ENCODE measurements at places on chromosomes 3 and 15. TPM values are rescaled to one million over a fixed set of nuclear protein-coding genes. Genes with fewer than 3 reads are reported as not detected.

Gene MED12L
- total RNA-seq = 0.80 TPM

Gene CCDC33
- not detected for total RNA-seq

Gene SNUPN
- 27.4 TPM for total RNA-seq

Gene MME
- 96.5 TPM for total RNA-seq

Gene CTXND1
- total RNA-seq = 1.1 TPM

Gene ANKUB1
- not detected for total RNA-seq

Gene HIGD2B
- not detected for total RNA-seq

Gene CDCP1
- total RNA-seq = 19.2 TPM

Gene CHRM5
- total RNA-seq = not detected

Gene MITF
- total RNA-seq = 20.7 TPM

Gene RBP2
- not detected for total RNA-seq

Gene TMEM212
- total RNA-seq = not detected

Gene SLC15A2
- under 0.01 TPM for total RNA-seq

Gene MAP1A
- total RNA-seq = 29.1 TPM

Gene ILDR1
- not detected for total RNA-seq

Gene RSRC1
- 25.8 TPM for total RNA-seq

Gene GLCE
- 24.8 TPM for total RNA-seq

Gene IP6K2
- 69.0 TPM for total RNA-seq

Gene ULK3
- total RNA-seq = 21.5 TPM

Gene SPRED1
- 29.0 TPM for total RNA-seq

Gene CCR9
- not detected for total RNA-seq

Gene STAC
- total RNA-seq = 0.08 TPM

Gene SYNPR
- total RNA-seq = not detected

Gene FOXL2NB
- 0.78 TPM for total RNA-seq

Gene ISG20
- 7.4 TPM for total RNA-seq

Gene AGBL1
- not detected for total RNA-seq

Measured in epithelial cell of alveolus of lung (primary cell).